ENCODE measurements at places on chromosomes 4 and X.

DNA sequence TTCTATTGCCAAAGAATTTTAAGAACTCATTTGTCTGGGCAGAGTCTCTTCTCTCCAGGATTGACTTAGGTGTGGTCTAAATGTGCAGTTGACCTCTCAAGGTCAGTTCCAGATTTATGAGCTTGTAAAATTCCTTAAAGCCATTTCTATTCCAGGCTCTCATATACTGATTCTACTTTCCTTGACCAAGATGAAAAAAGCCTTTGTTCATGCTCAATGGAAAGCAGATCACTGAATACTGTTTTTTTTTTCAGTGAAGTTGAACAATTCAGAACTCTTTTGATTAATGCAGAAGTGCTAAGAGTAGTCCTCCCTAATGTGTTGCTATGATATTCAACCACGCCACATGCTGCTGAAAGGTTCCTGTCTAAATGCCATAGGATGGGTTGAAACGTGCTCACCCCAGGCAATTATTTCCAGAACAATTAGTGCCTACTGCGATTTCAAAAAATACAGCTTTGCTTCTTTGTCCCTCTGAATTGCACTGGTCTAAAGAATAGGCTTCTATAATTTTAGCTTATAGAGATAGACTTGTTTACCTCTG is 312.4 kb upstream of the PABPC5 start:
- no peak for DNase-seq

DNA sequence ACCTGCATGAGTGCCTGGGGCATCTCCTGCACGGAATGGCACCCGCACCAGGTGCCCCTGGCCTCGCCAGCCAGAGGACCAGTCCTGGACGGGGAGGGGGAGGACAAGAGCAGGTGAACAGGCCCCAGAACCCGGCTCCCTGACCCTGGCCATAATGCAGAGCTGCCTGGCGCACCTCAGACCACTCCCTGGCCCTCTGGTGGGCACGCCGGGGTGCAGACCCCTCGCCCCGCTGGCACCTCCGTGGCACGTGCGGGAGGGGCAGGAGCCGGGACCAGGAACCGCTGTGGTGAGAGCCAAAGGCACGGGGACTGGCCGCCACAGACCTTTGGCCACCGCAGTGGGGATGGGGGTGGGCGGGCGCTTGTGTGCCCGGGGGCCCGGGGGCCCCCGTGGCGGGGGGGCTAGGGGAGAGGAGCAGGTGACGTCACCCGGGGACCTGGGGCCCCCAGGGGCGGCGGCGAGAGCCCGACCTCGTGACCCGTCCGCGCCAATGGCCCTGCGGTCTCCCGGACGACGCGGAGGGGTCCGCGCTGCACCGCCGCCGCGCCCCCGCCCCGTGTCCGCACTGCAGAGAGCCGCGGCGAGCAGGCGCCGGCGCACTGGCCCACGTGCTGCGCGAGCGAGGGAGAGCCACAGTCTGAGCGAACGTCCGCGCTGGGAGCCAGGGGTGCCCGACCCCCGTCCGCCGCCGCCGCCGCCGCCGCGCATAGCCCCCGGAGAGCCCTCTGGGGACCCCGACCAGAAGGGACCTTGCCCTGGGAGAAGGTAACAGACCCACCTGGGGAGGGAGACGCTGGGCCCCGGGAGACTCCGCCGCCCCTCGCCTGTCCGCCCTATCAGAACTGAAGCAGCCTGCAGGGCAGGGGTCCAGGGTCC is at the start of gene PNMA3:
TSS of gene PNMA3 (plus strand) at position 600 of the 879 bp plus-strand sequence. CDS start 586 bp downstream, outside the sequence.
- no peak for DNase-seq

GRCh38 chr4:170581322-170581721 is 491.6 kb upstream of the AADAT start:
- DNase-seq: no peak

GRCh38 chr4:138063581-138063980 is 178.6 kb downstream of the SLC7A11 start:
- no peak for DNase-seq

DNA sequence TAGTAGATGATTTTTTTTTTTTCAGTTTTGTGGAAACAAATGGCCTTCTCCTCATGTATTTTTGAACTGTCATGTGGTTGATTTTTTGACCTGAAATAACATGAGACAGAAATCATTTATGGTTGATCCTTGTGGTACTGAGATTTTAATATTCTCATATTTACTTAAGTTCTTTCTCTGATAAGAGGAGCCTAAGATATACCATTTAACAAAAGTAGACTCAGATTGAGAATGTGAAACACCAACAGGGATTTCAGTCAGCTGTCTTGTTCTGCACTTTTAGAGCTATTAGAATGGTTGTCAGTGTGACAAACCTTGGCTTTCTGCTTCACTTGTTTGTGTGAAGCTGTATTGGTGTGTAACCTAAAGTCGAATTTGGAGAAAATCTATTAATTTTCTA is 575.7 kb downstream of the SPOCK3 start:
- no peak for DNase-seq

GRCh38 chrX:153935326-153935851 is 552 bp upstream of the NAA10 start:
- DNase-seq: no peak

DNA sequence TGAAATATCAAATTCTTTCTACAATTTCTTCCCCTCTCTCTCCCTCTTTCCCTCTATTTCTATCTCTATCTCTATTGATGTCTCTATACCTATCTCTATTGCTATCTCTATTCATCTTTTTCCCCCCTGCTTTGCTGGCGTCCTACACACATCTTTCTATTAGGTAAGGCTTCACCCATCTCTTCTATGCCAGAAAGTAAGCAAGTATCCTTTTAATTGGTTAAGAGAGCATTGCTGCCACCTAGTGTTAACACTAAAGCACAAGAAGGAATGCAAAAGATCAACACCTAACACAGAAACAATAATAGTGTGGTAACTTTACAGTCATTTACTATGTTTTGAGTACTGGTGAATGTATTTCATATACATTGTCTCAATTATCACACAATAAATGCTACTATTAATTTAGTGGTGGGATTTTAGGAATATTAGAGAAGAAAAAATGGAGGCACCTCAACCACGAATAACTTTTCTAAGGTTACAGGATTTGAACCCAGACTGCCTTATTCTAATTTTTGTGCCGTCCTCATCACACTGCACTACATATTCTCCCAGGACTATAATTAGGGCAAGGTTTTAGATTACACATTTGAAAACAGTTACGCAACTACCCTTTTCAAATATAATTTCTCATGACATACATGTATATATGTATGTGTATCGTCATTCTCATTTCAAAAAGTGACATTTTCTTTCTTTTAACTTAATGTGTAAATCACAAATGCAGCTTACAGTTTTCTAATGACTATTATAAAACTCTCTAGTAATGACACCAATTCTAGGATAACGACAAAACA is 3.7 kb upstream of the C4orf36 start:
- DNase-seq: peak; percentile 65

DNA sequence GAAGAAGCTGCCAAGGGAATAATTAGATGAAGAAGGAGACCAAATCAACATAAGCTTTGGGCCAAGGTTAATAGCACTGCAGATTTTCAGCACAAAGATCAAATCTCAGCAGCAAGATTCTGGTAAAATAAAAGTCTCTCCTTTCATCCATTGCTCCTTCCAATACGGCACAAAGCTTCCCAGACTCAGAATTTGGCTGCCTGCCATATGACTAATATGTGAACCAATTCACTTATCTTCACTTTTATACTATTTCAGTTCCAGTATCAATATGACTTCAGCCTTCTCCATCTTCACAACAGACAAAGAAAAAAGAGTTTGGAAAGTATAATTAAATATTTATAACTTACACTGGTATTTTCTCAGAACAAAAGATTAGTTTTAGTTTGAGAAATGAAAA is 978.3 kb upstream of the GRID2 start:
- DNase-seq: no peak

- no peak for DNase-seq
These were observed 55.0 kb upstream of the BMP2K start for GRCh38 chr4:78720994-78721677.

- no peak for DNase-seq
These were observed 605 bp upstream of the FAT1 start for GRCh38 chr4:186724058-186724863.

DNA sequence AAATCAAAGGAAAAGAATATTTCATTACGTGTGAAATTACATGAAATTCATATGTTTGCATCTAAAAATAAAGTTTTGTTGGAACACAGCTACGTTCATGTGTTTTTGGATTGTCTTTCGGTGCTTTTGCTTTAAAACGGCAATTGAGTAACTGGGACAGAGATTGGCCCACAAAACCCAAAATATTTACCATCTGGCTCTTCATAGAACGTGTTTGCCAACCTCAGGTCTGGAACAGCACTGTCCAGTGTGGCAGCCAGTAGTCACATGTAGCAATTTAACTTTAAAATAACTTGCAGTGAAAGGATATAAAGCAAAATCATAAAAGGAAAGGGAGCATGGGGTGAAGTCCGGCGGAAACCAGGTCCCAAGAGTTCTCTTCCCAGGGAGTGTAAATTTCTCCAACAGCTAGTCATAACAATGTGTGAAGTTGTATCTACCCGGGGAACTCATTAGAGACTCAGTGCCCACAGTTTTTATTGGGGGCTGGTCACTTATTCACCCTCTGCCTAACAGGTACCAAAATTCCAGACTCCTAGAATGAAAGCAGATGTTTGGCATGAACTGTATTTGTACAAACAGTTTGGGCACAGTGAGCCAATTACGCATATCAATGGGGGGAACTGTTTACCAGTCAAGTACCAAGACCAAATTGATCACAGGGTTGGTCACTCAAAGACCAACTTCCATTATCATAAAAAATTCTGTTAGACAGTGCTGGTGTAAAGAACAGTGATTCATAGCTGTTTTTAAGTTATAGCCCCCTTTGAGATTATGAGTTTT is 10.3 kb downstream of the OCIAD1 start:
- no peak for DNase-seq

- DNase-seq: no peak
These were observed 960.5 kb upstream of the IGFBP7 start for GRCh38 chr4:58070726-58071125.

DNA sequence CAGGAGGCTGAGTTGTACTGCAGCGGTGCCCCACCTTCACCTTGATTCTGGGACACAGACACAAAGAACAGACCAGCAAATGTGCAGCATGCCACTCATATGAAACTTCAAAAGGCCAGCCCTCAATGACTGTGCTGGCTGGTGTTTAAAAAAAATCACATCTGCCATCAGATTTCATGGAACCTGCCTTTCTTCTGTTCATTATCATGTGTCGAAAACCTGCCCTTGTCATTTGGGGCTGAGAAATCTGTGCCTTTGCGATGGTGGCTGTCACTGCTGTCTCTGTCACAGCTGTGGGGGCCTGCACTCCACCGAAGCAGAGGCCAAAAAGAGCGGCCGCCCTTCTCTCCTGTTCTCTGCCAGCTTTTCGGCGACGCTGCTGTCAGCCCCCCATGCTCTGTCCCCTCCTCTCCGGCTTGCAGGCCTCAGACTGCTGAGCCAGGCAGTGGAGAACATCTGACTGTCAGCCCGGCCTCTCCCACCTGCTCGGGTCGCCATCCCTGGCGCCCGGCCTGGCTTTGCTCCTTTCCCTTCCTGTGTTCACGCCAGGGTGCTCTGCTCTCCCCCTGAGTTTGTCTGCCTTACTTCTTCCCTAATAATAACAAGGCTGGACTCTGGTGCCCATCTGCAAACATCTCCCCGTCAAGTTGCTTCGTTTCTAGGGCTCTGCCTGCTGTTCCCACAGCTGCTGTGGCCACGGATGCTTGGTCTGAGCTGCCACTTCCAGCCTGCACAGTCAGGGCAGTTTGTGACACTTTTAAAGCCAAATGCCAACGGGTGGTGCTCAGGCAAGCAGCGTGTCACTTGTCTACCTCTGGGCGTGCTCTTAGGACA is 355.2 kb downstream of the UNC5C start:
- no peak for DNase-seq

- DNase-seq: no peak
These were observed 17.5 kb upstream of the UGDH start for GRCh38 chr4:39544580-39545315.

DNA sequence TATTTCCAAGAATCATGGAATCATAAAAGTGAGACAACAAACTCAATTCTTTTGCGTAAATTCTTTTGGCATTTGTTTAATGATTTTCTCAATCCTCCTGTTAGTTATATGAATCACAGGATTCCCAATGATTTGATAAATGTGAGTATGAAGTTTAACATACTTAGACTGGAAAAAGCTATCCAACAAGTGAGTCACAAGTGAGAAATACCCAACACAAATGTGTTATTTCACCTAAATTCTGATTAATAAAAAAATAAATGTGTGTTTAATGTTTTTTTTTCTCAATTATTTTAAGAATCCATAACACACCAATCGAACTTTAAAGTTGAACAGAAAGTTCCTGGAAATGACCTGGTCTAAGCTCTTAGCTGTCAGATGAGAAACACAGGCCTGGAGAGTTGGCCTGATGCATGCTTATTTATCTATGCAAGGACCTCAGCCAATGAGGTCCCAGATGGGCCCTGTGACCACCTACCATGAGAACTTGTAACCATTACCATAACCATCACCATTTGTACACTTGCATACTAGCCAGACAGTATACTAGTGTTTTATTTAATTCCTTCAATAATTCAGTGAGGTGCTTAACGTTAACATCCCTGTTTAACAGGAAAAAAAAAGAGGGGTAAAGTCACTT is 386.7 kb downstream of the SPRY1 start:
- DNase-seq: no peak

DNA sequence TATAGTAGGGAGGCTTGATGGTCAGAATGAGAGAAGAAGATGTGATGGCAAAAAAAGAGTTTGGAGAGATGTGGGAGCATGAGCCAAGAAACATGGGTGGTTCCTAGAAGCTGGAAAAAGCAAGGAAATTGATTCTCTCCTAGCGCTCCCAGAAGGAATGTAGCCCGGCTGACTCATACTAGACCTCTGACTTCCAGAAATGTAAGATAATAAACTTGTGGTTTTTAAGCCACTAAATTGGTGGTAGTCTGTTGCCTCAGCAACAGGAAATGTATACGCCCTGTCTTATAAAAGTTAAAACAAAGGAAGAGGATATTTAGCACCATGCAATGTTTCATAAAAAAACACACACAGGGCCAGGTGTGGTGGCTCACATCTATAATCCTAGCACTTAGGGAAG is 182.7 kb upstream of the PCDH7 start:
- DNase-seq: no peak

DNA sequence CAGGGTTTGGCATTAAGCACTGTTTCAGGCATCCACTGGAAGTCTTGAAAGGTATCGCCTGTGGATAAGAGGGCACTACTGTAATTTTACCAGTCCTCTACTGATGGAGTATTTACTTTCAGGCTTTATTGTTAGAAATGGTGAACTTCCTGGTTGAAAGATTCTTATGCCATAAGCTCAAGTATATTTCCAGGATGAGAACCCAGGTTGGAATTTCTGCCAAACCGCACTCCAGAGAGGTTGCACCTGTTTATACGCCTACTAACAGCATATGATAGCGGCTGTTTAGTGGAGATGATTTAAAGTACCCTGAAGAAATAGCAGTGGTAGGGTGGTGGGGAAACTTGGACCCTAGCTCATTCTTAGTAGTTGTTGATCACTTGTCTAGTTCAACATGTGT is 9.9 kb downstream of the FNIP2 start:
- DNase-seq: no peak

DNA sequence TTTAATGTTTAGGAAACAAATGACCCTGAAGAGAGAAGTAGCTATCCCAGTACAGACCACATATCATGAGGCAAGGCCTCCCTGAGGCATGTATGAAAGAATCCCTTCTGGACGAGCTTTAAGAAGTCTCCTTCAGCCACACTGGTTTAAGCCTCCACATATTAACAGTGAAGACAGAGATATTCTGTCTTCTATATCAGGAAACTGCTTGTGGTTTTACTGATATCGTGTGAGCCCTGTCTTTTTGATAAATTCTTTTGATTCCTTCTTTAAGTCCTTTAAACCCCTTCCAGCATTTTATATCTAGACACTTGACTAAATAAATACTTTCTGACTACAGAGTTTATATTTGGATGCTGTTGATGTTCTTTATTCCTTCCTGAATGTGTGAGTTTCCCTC is 45.9 kb upstream of the GPC4 start:
- no peak for DNase-seq

Measured in NCI-H446 (cell line).